ENCODE measurements at places on chromosomes 2 and 18.

DNA sequence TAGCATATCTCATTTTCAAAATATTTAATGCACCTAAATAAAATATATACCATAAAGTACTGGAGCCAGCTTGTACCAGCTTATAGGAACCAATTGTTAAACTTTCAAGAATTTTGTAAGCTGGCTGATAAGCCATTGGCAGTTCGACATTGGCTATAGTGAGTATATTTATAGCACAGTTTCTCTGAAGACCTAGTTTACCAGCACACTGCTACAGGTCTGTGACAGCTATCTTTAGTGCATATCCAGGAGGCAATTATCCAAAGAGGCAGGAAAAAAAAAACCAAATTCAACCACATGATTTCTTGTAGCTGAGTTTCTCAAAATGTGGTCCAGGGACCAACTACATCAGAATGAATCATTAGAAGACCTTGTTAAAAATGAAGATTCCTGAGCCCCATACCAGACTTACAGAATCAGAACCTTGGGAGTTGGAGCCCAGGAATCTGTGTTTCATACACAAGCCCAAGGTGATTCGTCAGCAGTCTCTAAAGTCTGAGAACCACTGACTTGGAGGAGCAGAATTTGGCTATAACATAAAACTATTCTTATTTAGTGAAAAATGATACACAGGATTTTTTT is 279.0 kb upstream of the NRP2 start:
- DNase-seq, result no peak

DNA sequence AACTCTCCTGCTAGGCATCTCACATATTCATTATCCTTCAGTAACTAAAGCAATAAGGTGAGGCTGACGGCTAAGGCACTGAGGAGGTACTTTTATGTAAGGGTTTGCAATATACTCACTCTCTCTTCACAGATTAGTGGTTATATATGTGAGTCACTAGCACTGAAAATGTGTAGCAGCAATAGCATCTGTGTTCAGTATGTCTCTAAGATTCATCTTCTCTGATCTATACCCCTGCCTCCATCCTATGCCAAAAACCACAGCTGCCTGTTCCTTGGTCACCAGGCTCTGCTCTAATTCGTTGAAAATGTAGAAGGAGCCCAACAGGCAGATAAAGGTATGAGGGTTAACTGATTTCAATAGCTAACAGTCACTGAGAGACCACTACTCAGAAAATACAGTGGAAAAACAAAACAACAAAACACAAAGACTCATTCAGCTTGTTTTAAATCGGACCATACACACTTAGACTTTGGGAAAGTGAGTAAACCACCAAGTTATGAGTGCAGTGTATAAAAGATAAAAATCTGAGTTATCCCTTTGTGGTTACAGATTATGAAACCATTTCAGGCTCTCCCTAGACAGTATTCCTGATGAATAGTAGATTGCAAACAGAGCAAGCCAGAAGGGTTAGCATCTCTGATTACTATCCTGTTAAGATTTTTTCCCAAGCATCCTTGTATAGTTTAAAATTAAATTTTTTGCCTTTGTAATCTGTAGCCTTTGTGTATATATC is 75.3 kb upstream of the CYP26B1 start:
- DNase-seq, result no peak

DNA sequence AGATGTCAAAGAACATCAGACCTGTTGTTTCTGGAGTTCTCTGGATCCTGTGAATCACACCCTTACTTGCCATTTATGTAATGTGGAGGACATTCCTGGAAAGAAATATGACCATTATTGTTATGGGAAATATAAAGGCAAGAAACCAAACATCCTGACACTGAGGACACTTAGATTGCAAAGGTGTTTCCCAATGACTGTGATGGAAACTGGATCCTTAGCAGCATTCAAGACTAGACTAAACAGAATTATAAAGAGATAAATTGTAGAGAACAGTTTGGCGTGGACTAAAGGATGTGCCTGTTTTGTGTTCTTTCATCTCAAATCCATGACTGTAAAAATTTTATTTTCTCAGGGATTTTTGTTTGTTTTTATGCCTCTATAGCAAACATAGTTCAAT is 347.7 kb upstream of the SLC14A2 start:
- DNase-seq, result no peak

DNA sequence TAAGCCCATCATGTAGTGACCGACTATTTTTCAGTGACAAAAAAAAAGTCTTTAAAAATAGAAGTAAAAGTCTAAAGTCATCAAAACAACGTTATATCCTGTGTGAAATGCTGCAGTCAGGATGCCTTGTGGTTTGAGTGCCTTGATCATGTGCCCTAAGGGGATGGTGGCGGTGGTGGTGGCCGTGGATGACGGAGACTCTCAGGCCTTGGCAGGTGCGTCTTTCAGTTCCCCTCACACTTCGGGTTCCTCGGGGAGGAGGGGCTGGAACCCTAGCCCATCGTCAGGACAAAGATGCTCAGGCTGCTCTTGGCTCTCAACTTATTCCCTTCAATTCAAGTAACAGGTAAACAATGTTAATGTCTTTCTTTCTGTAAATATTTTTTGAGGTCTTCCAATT is at the start of gene CD28:
TSS of gene CD28 (plus strand) at position 237 of the 400 bp plus-strand sequence. CDS start at position 295, 58 bp downstream.
- DNase-seq, result no peak

GRCh38 chr2:71894261-71894660 is 253.4 kb downstream of the CYP26B1 start:
- DNase-seq, result no peak

GRCh38 chr18:58990720-58991119 is 126.0 kb downstream of the ZNF532 start:
- no peak for DNase-seq

- DNase-seq, result no peak
These were observed 15.5 kb downstream of the MRPS5 start for GRCh38 chr2:95106081-95106480.

DNA sequence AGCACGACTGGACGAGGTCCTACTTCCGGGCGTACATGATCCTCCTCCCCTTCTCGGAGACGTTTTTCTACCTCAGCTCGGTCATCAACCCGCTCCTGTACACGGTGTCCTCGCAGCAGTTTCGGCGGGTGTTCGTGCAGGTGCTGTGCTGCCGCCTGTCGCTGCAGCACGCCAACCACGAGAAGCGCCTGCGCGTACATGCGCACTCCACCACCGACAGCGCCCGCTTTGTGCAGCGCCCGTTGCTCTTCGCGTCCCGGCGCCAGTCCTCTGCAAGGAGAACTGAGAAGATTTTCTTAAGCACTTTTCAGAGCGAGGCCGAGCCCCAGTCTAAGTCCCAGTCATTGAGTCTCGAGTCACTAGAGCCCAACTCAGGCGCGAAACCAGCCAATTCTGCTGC is 24.8 kb downstream of the LYPD1 start:
- DNase-seq, result no peak

DNA sequence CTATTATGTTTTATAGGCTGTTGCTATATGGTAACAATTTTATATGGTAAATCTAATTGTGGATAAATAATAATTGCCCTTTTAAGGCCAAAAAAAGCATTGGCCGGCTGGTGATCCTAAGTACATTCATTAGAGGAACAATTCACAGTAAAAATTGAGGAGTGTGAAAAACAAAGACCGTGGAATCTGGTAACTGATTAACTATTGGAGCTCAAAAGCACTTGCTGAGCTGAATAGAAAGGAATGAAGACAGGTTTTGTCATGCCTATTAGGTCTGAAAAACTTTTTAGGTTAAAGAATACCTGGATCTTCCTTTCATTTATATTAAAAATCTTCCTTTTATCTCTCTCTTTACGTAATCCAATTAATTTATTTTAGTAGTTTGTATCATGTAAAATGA is 18.5 kb upstream of the RBBP8 start:
- DNase-seq, result peak; percentile 29

DNA sequence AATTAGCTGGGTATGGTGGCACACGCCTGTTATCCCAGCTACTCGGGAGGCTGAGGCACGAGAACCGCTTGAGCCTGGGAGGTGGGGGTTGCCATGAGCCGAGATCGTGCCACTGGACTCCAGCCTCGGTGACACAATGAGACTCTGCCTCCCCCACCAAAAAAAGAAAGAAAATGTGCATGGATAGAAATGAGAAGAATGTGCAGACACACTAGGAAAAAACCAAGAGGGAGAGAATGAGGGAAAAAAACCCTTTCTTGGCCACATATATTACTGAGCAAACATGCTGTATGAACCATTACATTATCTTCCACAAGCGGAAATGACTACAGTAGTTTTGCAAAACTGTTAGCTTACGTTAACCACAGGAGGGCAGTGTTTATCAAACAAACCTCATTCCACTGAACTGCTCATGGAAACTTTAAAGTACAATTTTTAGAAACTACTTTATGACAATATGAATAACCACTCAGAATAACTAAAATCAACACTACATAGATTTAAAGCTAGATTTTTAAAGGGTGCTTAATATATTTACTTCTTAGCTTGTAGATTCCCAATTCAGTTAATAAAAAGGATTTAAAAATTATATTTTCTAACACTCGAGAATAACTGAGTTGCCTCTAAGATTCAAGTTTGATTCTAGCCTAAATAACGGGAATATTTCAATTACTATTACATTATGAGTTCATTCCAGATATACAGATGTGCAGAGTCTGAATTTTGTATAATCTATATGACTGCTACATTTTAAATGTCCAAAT is 26.4 kb downstream of the ASXL2 start:
- DNase-seq, result peak; percentile 71

- DNase-seq, result no peak
These were observed 360.9 kb downstream of the XIRP2 start for GRCh38 chr2:167249197-167249596.

GRCh38 chr2:159002462-159003111 is 34.1 kb downstream of the TANC1 start:
- DNase-seq, result no peak

DNA sequence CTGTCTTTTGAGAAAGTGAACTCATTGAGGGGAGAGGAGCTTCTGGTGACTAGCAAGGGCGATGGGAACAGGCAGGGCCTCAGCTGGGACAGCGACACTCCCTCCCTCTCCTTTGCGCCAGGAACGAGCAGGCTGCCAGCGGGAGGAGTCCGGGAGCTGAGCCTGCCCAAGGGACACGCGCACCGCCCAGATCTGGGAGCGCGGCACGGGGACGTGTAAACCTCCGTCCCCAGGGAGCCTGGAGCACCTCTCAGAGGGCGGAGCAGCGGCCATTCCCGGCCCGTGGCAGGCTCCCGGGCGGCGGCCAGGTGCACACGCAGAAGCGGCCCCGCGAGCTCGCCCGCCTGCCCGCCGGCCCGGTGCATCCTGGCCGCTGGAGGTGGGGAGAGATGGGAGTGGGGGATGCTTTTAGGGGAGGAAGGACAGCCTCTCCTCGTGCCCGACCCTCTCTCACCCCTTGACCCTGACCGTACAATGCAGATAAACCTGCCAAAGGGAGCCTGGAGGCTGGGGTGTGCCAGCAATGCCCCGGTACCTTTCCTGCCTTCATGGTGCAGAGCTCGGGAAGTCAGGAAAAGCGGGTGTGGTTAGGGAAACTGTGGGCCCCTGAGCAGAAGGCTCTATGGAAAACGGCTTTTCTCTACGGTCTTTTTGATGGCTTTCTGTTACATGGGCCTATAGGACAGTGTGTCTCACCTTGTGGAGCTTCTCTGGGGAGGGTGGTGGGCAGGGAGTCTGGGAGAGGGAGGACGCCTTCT is 2.2 kb downstream of the AQP4 start:
- DNase-seq, result no peak

DNA sequence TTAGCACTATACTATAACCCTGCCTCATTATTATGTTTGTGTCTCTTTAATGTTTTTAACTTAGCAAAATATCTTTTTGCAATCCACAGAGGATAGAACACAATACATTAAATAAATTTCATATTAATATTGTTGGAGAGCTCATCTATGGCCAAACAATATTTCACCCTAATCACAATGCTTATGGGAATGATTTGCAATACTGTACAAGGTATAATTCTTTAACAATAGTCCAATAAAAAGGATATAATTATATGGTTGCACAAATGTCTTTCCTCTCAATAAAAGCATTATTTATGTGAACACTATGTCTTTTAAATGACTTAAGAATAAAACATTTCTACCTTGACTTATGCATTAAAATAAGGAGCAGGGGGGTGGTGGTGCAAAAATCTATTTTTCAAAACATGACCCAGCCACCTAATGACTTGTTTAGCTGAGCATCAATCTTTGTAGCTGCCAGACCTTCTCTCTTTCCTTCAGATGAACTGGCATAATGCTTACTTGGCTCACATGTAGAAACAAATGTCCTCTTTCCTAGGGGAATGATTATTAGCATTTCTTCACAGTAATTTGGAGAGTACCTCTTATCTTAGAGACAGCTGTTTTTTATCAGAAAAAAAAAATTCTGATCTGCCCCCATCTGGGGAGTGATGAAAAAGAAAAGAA is 1933.6 kb upstream of the LRRTM1 start:
- DNase-seq, result no peak

GRCh38 chr18:13791181-13791580 is 32.8 kb upstream of the MC5R start:
- no peak for DNase-seq

GRCh38 chr2:236214376-236214995 is 46.3 kb upstream of the GBX2 start:
- no peak for DNase-seq

DNA sequence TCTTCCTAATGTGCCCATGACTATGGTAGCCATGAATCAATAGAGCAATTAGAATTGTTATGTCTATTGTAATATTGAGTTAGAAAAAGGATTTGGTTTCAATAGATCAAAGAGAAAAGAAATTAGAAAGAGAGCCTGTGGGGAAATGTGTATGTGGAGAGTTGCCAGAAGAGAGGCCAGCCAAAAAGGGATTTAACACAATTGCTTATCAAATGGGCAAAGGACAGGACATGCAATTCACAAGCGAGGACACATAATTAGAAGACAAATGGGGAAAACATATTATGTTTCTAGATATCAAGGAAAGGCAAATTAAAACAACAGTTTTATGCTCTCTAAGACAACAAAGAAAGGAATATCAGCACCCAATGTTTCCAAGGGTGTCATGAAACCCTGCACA is 403.2 kb upstream of the KLHL29 start:
- no peak for DNase-seq

GRCh38 chr2:205129531-205129930 is 552.8 kb upstream of the NRP2 start:
- no peak for DNase-seq

GRCh38 chr2:70029814-70030409 is 57.4 kb upstream of the PCBP1 start:
- DNase-seq, result no peak

DNA sequence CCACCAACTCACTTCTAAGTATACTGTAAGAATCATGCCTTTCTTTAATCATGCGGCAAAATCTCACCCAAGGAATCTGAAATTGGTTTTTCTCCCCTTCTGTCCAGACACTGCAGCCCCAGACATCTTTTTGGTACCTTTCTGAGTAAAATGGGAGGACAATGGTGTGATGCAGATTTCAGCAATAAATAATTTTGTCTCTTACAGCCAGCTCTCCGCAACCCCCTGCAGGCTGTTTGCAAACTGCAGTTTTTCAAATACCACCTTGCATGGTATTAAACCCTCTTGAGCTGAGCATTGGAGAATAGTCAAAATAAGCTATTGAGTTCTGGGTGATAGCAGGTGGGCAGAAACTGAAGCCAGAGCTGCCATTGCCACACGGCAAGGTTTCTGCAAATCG is 32.2 kb downstream of the GPR39 start:
- no peak for DNase-seq

Data from LoVo (cell line).